ENCODE measurements at places on chromosomes 11 and 22.

- no peak for DNase-seq
Measured at GRCh38 chr22:31497148-31497938, 1.0 kb downstream of the SFI1 start.

DNA sequence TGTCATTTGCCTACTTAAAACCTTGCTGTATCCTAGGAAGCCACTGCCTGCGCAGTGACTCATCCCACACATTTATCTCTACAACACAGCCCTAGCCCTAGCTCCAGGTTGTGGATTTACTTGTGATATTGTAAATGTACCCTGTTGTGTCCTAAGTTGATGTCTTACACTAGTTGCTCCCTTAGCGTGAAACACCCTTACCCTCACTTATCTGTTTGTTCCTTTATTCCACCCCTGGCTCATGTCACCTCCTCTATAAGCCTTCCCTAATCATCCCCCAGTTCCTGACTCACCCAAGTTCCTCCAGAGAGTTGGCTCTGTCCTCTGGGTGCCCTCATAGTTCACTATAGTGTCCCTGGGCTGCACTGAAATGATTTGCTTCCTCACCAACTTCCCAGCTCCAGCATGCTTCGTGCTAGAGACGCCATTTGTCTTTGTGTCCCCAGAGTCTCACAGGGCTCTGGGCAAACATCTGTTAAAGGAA, 431.8 kb upstream of the FAT3 start:
- no peak for DNase-seq

DNA sequence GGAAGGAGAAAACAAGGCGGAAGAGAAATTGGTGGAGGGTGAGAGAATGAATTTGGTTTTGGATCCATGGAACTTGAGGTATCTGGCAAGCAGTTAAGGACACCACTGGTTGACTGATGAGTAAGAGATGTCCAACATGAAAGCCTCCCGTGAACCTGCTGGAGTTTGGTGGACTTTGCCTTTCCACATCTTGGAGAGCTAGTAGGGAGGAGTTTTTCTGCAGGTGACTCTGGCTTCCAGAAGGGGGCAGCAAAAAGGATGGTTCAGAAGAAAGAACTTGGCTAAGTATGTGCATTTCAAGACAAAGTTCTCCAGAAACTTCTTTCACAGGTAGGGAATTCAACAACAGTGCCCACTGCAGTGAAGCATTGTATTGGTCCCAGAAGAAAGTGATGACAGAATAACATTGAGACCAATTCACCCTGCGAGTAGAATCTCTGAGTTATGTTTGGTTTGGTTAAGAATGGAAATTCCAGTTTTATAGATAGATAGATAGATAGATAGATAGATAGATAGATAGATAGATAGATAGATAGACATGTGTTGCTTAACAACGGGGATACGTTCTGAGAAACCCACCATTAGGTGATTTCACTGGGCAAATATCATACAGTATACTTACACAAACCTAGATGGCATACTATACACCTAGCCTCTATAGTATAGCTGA, 28.5 kb downstream of the DCDC1 start:
- peak; percentile 66 for DNase-seq

DNA sequence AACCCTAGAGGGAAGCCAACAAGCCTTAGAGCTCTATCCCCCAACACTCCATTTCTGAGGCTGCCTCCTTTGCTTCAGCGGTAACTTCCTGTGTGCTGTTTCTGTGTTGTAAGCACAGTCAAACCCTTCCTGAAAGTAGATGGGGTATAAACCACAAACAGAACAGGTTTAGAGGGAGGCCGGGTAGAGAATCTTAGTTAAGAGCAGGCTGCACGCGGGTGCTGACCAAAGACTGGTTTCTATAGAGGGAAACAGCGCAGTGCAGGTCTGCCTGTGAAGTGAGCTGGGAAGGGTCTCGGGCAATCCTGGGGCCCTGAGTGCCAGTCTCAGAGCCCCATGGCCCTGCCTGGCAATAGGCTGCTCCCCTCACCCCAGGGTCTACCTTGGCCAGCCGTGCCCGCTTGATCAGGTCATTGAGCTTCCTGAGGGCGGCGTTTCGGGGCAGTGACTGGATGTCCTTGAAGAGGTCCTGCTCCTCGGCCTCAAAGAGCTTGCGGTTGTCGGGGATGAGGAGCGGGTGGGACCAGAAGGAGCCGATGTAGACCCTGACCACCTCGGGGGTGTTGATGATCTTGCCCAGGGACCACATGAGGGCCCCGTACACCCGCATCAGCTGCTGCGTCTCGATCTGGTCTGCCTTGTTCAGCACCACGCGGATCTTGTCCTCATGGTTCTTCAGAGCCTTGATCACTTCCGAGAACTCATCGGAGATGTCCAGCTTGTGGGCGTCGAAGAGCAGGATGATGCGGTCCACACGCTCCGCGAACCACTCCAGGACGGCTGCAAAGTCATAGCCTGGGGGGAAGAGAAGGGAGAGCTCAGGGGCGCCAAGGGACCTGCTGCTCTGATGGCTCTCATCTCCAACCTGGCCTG, 15.3 kb upstream of the CDC42BPG start:
- DNase-seq, result no peak

- peak; percentile 73 for DNase-seq
Measured at GRCh38 chr11:62602141-62603071, 741 bp upstream of the MTA2 start.

DNA sequence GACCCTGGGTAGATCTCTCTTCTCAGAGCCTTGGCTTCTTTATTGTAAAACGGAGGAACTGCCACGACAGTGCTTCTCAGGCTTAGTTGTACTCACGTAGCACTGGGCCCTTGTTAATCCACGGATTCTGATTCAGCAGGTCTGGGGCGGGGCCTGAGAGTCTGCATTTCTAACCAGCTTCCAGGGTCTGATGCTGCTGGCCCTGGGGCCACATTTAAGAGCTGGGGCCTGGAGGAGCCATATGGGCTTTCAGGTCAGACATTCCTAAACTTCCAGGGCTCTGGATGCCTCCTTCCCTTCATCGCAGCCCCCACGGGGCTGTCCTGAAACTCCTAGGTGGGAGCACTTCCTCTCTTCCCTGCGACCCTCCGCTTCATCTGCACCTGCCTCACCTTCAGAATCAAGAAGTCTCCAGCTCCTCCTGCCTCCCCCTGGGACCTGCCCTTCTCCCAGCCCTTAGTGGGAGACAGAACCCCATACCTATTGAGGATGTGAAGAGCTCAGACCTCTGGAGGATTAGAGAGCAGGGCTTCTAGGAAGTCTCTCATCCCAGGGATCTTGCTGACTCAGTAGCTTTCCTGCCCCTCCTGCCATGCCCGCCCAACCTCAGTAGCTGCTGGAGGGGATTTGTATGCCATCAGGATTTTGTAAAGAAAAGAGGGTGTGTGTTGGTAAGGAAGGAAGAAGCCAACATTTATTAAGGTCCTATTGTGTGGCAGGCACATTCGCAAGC, 92.5 kb downstream of the LRRC32 start:
- no peak for DNase-seq

DNA sequence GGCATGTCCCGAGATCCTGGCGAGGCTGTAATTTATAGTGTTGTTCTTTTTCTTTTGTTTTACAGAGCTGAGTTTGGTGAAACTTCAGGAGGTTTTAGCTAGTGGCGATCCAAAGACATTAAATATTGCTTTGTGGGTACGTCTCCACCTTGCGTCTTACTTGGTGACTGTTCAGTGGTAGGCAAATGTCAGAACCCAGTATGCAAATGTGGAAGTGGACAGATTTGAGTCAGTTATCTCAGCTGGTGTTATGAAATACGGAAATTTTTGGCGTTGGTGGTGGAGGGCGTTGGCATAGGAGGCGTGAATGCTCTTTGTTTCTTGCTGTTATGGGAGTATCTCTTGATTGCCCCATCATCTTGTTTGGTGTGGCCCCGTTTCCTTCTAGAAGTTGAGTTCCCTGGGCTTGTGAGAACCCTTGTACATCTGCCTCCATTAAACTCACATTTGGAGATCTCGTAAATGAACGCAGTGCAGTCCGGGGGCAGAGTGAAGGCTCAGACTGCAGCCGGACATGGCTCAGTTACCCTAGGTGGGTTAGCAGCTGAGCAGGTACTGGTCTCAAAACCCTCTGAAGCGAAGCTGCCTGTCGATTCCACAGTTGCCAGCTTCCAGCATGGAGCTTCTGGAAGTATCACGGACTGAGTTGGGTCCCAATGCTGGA, 39.9 kb downstream of the PTPRJ start:
- no peak for DNase-seq

DNA sequence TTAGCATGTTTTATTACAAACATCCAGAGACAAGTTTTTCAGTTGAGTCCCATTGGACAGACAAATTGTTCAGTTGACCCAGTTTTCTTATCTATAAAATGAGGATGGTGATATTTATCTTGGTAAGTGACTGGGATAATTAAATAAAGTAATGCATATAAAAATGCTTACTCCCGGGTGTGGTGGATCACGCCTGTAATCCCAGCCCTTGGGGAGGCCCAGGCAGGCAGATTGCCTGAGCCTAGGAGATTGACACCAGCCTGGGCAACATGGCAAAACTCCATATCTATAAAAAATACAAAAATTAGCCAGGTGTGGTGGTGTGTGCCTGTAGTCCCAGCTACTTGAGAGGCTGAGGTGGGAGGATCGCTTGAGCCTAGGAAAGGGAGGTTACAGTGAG, 15.6 kb upstream of the ACER3 start:
- DNase-seq, result no peak

DNA sequence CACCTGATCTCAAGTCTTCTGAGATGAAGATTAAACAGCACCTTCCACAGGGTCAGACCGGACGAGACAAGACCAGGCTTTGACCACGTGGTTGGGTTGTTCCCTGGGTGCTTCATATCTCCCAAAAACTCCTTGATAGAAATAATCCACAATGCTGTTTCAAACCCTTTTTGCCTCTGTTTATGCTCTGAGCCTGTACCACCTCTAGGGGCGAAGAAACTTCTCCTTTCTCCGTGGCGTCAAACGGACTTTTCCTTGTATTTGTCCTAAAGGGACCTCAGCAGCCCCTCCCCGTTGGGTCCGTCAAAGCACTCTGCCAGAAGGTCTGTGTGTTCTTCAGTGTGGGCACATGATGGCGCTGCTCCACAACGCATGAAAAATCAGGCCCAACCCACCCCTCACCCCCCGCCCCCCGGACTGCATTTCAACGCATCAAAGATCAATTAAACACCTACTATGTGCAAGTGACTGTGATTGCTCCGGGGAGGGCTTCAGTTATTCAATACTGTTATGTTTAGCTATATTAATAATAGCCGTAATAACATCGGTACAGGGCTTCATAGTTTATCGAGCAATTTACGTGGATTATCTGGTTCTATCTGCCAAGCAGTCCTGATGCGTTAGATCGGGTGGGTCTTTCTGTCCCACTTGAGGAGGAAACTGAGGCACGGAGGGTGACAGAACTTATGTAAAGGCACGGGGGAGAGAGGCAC, 17.3 kb upstream of the EIF3D start:
- DNase-seq, result peak; percentile 92

DNA sequence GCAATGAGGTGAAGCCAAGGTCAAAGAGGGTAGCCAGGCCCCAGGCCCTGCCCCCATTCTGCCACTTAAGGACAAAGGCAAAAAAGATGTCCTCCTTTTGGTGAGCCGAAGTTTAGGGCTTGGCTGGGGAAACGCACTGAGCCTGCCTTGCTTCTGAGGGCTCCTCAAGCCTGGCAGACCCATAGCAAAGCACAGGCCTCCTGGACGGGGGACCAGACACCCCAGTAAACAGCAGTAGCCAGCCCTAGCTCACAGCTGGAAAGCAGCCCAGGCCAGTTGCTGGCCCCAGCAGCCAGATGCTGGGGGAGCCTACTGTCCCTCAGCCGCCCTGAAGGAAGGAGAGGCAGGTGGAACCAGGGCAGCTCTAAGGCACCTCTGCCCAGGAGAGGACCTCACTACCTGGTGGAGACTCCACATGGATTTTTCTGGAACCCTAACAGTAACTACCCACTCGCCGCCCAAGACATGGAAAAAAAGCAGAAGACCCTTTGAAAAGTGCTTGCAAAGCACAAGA, 3.8 kb upstream of the PYGM start:
- DNase-seq, result peak; percentile 52

Data from GM23338 (cell line).